ENCODE measurements at places on chromosomes 4 and X. TPM values are rescaled to one million over a fixed set of nuclear protein-coding genes. Genes with fewer than 3 reads are reported as not detected.

CPZ gene
- 26.3 TPM for total RNA-seq

NPY1R gene
- 16.7 TPM for total RNA-seq

ASMT gene
- total RNA-seq = not detected

CDX4 gene
- total RNA-seq = not detected

GPRASP3 gene
- 3.2 TPM for total RNA-seq

EXOC1 gene
- 31.9 TPM for total RNA-seq

FAM47A gene
- not detected for total RNA-seq

NPFFR2 gene
- total RNA-seq = not detected

RHOXF2 gene
- total RNA-seq = not detected

SPRY1 gene
- total RNA-seq = 185 TPM

SATL1 gene
- total RNA-seq = not detected

NLGN4X gene
- total RNA-seq = 2.5 TPM

MAOB gene
- 13.8 TPM for total RNA-seq

TMPRSS11D gene
- 72.4 TPM for total RNA-seq

STPG2 gene
- total RNA-seq = not detected

PAGE1 gene
- not detected for total RNA-seq

ATP2B3 gene
- total RNA-seq = 0.25 TPM

PLP1 gene
- total RNA-seq = 8.8 TPM

BANK1 gene
- total RNA-seq = 1.5 TPM

GAGE12E gene
- total RNA-seq = not detected

KDM5C gene
- 123 TPM for total RNA-seq

F8A3 gene
- total RNA-seq = 5.2 TPM

TRMT44 gene
- 19.2 TPM for total RNA-seq

SLIT2 gene
- total RNA-seq = 29.2 TPM

NSG1 gene
- total RNA-seq = 32.9 TPM

ANAPC10 gene
- total RNA-seq = 17.4 TPM

NSUN7 gene
- total RNA-seq = 5.6 TPM

LIMCH1 gene
- total RNA-seq = 17.9 TPM

OPRPN gene
- not detected for total RNA-seq

MECP2 gene
- total RNA-seq = 38.5 TPM

ZNF718 gene
- 5.9 TPM for total RNA-seq

ATOH1 gene
- not detected for total RNA-seq

CD99 gene
- total RNA-seq = 282 TPM

PHEX gene
- 0.49 TPM for total RNA-seq

FRMD7 gene
- not detected for total RNA-seq

CFAP299 gene
- not detected for total RNA-seq

UGT2B17 gene
- total RNA-seq = not detected

ITIH6 gene
- total RNA-seq = not detected

H2BW2 gene
- not detected for total RNA-seq

POU3F4 gene
- not detected for total RNA-seq

PRDM8 gene
- total RNA-seq = 15.0 TPM

F9 gene
- total RNA-seq = not detected

CSAG2 gene
- total RNA-seq = not detected

CT45A10 gene
- not detected for total RNA-seq

PDLIM3 gene
- total RNA-seq = 148 TPM

XAGE1A gene
- not detected for total RNA-seq

SPANXB1 gene
- total RNA-seq = not detected

RPA4 gene
- total RNA-seq = 7.4 TPM

AFF1 gene
- 99.9 TPM for total RNA-seq

GPR78 gene
- 23.1 TPM for total RNA-seq

RNF212 gene
- 7.9 TPM for total RNA-seq

CFAP99 gene
- not detected for total RNA-seq
